Activated CD4-positive, alpha-beta T cell treated with anti-CD3 and anti-CD28 coated beads, Interleukin-2, amount 50 U/mL, for 16 hours (primary cell): ENCODE measurements at places on chromosomes 6 and 20.

DNA sequence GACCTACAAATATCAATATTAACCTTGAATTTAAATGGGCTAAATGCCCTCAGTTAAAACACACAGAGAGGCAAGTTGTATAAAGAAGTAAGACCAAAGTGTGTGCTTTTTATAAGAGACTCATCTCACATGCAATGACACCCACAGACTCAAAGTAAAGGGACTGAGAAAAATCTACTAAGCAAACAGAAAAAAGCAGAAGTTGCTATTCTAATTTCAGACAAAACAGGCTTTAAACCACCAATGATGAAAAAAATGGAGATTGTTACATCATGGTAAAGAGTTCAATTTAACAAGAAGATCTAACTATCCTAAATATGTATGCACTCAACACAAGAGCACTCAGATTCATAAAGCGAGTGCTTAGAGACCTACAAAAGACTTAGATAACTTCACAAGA lies 741.9 kb upstream of the MARCKS start:
- DNase-seq: no peak

DNA sequence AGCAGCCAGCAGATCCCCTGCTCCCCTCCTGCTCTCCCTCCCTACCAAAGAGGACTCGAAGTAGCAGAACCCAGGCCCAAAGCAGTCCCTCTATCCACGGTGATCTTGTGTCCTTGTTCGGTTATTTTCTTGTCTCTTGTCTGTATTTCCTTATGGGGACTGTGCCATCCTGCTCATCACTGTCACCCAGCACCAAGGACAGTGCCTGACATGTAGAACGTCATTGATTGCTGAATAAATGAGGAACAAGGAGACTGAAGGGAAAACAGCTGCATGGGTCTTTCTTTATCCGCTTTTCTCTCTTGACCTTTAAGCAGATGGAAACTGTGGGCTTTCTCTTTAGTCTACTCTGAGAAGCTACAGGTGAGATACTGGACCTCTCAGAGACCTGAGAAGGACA lies 29.4 kb upstream of the ZNF831 start:
- DNase-seq: no peak

DNA sequence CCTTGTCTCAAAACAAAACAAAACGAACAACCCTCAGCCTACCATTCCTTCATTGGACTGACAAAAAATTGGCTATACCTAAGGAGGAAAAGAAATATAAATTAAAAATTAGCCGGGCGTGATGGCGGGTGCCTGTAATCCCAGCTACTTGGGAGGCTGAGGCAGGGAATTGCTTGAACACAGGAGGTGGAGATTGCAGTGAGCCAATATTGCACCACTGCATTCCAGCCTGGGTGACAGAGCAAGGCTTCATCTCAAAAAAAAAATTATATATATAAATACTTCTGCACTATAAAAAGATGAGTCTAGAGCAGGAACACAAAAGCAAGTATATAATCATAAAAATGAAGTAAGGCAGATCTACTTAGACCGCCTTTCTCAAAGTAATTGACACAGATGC lies 109.8 kb downstream of the CRYBG1 start:
- DNase-seq: no peak

- DNase-seq: no peak
Observed at GRCh38 chr20:46835418-46835817, 59.2 kb upstream of the EYA2 start.

DNA sequence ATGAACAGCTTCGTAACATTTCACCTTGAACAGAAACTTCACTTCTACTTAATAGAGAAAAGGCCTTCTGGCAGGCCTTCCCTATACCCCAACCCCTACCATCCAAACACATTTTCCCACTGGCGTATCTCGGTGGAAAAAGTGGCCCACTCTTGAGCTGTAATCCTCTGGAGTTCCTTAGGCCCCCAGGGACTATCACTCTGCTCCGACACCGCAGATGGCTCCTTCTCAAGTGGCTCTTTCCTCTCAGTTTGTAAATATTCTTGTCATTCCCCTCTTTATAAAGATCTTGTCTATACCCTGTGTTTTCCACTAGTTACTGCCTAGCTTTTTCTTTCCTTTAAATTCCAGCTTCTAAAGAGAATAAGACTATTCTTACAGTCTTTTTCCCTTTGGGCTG lies 108.7 kb downstream of the MYB start:
- no peak for DNase-seq

- DNase-seq: no peak
Observed at GRCh38 chr6:87897013-87897412, 150.6 kb upstream of the SPACA1 start.
